ENCODE measurements at places on chromosomes 2 and 18.

GRCh38 chr2:238633426-238634328, 206.9 kb downstream of the ASB1 start:
- H3K4me1 ChIP-seq: peaks cover 4% of the 10 kb centered on the region
- H3K4me3 ChIP-seq: no peak overlapping the region
- DNase-seq: no peak

DNA sequence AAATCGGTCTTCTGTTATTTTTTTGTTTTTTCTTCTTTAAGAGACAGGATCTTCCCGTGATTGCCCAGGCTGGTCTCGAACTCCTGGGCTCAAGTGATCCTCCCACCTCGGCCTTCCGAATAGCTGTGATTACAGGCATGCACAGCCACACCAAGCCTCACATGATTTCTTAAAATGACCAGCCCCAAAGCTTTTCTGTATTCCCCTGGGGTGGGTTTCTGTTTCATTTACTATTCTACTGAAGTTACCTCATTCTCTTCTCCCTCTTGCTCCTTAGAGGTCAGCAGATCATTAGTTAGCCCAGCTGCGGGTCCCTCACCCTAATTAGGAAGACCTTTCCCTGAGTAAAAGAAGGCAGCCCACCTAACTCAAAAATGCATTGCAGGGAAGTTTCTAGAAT, 27.6 kb downstream of the SLC1A4 start:
- DNase-seq: no peak
- no peak overlapping the region for H3K4me3 ChIP-seq
- no peak overlapping the region for H3K27ac ChIP-seq
- H3K36me3 ChIP-seq: no peaks in the 10 kb centered on the region
- H3K4me1 ChIP-seq: no peaks in the 10 kb centered on the region

DNA sequence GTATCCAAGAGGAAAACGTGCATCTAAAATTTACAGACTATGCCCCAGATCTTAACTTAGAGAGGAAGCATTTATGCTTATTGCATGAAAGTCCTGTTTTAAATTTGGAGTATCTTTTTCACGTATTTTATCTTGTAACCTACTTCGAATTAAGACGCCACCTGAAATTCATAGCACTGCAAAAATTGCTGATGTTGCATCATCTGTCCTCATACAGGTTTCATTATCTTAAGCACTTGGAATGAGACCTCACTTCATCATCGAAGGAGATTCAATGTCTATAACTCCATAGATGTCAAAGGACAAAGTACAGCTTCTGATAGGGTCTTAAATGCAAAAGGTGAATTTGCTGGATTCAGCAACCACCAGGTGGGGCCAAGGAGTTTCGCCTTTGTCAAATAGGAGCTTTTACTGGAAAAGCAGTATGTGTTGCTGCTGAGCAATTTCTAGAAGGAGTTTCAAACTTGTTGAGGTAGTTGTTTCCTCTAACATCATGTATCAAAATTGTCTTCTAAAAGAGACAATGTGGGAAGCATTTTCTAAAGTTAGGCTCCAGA, 106.4 kb upstream of the CCDC85A start:
- H3K36me3 ChIP-seq: no peaks in the 10 kb centered on the region
- no peak overlapping the region for H3K4me3 ChIP-seq
- H3K4me1 ChIP-seq: no peaks in the 10 kb centered on the region

DNA sequence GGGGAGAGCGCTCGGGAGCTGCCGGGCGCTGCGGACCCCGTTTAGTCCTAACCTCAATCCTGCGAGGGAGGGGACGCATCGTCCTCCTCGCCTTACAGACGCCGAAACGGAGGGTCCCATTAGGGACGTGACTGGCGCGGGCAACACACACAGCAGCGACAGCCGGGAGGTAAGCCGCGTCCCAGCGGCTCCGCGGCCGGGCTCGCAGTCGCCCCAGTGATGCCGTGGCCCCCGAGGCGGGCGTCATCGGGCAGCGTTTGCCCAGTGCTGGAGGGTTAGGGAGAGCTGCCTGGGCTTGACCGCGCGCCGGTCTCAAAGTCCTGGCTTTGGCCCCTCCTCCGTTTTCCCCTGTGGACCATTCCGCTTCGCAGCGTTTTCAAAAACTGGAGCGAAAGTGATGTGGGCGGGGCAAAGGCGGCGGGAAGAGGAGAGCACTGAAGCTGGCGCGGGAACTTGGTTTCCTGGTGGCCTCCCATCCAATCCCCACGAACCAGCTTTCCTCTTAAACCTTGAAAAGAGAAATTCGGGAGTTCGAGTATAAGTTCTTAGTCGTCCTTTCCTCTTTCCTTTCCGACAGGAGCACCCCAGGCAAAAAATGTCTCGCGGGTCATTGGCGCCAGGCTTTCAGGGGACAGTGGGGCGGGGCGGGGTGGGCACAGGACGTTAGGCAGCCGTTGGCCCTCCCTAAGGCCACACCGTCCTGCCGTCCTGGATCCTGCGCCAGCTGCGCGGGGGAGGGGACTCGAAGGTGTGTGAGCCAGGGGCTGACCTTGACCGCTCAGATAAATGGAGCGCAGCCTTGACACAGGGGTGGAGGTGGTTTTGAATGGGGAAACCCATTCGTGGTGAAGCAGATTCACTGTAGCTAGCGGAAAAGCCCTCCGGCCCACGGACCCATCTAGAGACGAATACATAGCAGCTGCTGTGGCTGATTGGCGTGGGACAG, 821 bp downstream of the TYMS start:
- H3K36me3 ChIP-seq: peaks cover 32% of the 10 kb centered on the region
- H3K4me3 ChIP-seq: peak overlapping the region; percentile 94
- peaks cover 16% of the 10 kb centered on the region for H3K4me1 ChIP-seq
- peak overlapping the region; percentile 79 for H3K27ac ChIP-seq
- peak; percentile 96 for DNase-seq

GRCh38 chr18:9494778-9495331, 19.5 kb downstream of the RALBP1 start:
- peaks cover 13% of the 10 kb centered on the region for H3K4me1 ChIP-seq
- no peak overlapping the region for H3K4me3 ChIP-seq
- H3K27ac ChIP-seq: no peak overlapping the region
- peaks cover 4% of the 10 kb centered on the region for H3K36me3 ChIP-seq

- no peaks in the 10 kb centered on the region for H3K36me3 ChIP-seq
- no peak overlapping the region for H3K27ac ChIP-seq
- H3K4me3 ChIP-seq: no peak overlapping the region
- no peak for DNase-seq
- peaks cover 26% of the 10 kb centered on the region for H3K4me1 ChIP-seq
- H3K27me3 ChIP-seq: no peaks in the 10 kb centered on the region
These were observed 156.8 kb upstream of the STK17B start for GRCh38 chr2:196328088-196328680.

DNA sequence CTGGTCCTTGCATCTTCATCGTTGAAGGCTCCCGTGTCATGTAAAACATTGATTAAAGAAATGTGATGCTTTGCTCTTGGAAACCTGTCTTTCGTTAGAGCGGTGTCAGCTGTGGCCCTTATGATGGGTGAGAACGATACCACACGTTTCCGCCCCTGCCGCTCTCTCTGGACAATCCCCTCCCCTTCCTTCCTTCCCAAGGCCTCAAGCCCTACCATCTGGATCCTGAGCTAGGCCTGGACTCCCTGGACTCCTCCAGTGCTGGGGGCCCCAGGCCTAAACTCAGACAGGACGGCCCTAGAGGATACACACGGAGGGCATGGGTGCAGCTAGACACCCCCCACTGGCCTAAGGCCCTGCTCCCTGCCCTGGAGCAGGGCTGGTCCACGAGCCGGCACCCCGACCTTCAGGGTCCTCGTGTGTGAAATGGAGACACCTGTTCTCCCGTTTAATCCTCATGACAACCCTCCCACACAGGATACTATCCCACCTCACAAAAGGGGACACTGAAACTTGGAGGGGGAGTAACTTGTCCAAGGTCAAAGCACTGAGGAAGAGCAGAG, 13.2 kb downstream of the BIN1 start:
- H3K4me1 ChIP-seq: peaks cover 29% of the 10 kb centered on the region
- H3K36me3 ChIP-seq: no peaks in the 10 kb centered on the region
- no peak for DNase-seq
- H3K27me3 ChIP-seq: no peaks in the 10 kb centered on the region
- H3K4me3 ChIP-seq: no peak overlapping the region
- H3K27ac ChIP-seq: no peak overlapping the region

- DNase-seq: peak; percentile 65
- peaks cover 3% of the 10 kb centered on the region for H3K36me3 ChIP-seq
- peak overlapping the region; percentile 99 for H3K4me3 ChIP-seq
- H3K4me1 ChIP-seq: peaks cover 19% of the 10 kb centered on the region
These were observed 582 bp downstream of the RIOK3 start for GRCh38 chr18:23453680-23454058.

DNA sequence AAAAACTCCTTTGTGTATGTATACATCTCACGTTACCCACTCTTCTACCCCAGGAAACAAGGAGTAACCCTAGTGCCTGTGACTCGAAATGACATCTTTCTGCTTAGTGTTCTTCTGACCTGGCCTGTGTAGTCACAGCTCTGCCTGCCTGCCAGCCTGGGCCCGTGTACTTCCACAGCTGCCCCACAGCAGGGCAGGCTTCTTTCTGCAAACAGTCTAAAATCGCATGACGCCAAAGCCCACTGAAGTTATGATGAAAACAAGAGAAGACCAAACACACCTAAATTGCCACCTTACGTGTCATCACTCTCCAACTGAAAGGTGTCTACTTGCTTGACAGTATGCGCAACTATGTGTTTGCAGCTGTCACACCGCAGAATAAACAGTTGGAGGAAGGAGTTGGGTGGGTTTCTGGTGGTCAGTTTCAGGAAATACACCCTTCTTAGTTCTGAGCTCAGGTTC, 1.5 kb downstream of the GAREM1 start:
- H3K4me1 ChIP-seq: peaks cover 4% of the 10 kb centered on the region
- no peaks in the 10 kb centered on the region for H3K36me3 ChIP-seq
- peak; percentile 23 for DNase-seq
- H3K4me3 ChIP-seq: peak overlapping the region; percentile 71
- no peak overlapping the region for H3K27ac ChIP-seq
- no peaks in the 10 kb centered on the region for H3K27me3 ChIP-seq

DNA sequence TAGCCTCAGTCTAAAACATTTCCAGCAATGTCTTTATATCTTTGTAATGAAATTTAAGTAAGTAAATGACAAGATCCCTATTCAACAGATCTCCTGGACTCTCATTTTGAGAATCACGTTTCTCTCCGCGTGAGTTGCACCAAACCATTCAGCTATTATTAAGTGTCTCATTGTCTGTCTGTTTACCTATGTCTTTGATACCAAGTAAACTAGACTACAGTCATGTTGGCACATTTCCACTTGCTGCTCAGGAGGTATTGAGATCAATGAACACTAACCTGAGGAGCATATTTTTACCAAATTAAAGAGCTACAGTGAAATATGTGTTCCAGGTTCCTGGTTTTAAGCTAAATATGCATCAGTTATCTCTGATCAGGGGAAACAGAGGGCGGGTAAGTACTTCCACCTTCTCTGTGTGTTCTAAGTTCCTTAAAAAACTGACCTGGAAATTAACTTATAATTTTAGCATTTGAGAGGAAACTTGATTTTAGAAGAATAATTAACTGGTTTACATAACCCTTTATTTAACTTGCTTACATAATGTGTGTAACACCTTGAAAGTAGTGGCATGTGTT, 125.8 kb downstream of the OSBPL6 start:
- DNase-seq: no peak
- H3K4me3 ChIP-seq: no peak overlapping the region
- H3K27me3 ChIP-seq: no peaks in the 10 kb centered on the region
- H3K4me1 ChIP-seq: no peaks in the 10 kb centered on the region
- H3K27ac ChIP-seq: no peak overlapping the region
- no peaks in the 10 kb centered on the region for H3K36me3 ChIP-seq

GRCh38 chr2:229633556-229633955, 80.8 kb downstream of the DNER start:
- no peak for DNase-seq
- no peak overlapping the region for H3K27ac ChIP-seq
- no peaks in the 10 kb centered on the region for H3K4me1 ChIP-seq
- H3K36me3 ChIP-seq: no peaks in the 10 kb centered on the region

DNA sequence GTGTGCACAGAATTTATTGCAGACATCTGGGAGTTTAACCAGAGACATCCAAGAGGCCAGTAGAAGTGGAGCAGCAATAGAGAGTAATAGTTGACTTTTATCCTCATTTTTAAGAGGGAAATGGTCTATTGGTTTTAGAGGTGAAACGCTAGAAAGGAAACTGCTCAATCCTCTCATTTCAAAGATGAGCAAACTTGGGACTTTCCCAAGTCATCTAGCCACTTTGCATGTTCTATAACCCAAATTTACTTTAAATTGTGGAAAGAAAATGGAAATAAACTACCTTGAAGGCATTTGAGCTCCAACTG, 601.7 kb downstream of the ARHGAP15 start:
- H3K27ac ChIP-seq: no peak overlapping the region
- no peak for DNase-seq
- no peak overlapping the region for H3K4me3 ChIP-seq
- H3K27me3 ChIP-seq: no peaks in the 10 kb centered on the region

GRCh38 chr18:36539674-36540231, 242.2 kb downstream of the FHOD3 start:
- no peak overlapping the region for H3K27ac ChIP-seq
- no peaks in the 10 kb centered on the region for H3K4me1 ChIP-seq
- H3K4me3 ChIP-seq: no peak overlapping the region
- DNase-seq: no peak
- no peaks in the 10 kb centered on the region for H3K36me3 ChIP-seq

DNA sequence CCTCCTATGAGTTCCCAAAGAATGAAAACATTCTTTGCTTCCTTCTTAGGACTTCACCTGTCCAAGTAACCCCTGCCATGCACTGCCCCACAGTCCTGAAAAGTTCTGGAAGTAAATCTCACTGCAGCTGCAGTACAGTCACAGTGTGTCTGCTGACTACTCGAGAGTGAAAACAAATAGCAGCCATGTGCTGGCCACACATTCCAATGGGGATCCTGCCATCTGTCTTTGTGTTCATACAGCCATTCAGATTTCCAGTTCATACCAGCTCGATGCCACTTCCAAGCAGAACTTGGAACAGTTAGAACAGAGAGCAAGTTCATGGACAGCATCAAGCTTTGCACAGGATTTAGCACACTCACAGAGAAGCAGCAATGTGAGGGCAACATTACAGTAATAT, 629.9 kb upstream of the ACVR2A start:
- no peak overlapping the region for H3K27ac ChIP-seq
- no peak overlapping the region for H3K4me3 ChIP-seq
- no peak for DNase-seq
- no peaks in the 10 kb centered on the region for H3K36me3 ChIP-seq
- no peaks in the 10 kb centered on the region for H3K27me3 ChIP-seq

- H3K4me3 ChIP-seq: no peak overlapping the region
- H3K27me3 ChIP-seq: no peaks in the 10 kb centered on the region
- peaks cover 1% of the 10 kb centered on the region for H3K4me1 ChIP-seq
These were observed 316.1 kb upstream of the MMADHC start for GRCh38 chr2:149903626-149904025.

- H3K4me1 ChIP-seq: no peaks in the 10 kb centered on the region
- H3K4me3 ChIP-seq: no peak overlapping the region
- peaks cover 36% of the 10 kb centered on the region for H3K27me3 ChIP-seq
These were observed 128.5 kb downstream of the KCNE4 start for GRCh38 chr2:223180463-223180862.

DNA sequence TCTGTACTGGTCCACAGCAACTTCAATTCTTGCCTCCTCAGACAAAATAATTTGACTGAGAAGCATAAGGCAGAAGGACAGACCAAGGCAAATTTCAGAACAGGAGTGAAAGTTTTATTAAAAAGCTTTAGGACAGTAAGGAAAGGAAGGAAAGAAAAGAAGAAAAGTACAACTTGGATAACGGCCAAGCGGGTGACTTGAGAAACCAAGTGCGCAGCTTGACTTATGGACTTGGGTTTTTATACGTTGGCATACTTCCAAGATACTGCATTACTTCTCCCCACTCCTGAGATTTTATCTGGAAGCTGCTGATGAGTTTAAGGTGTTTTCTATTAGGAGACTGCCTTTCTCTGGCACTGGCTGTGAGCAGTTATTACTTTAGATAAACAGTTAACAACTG, 64.7 kb downstream of the CCDC178 start:
- H3K4me3 ChIP-seq: no peak overlapping the region
- H3K36me3 ChIP-seq: no peaks in the 10 kb centered on the region
- H3K4me1 ChIP-seq: no peaks in the 10 kb centered on the region
- no peak overlapping the region for H3K27ac ChIP-seq
- no peak for DNase-seq

All from PC-3 (cell line).